ENCODE measurements at places on chromosomes 5 and 9.

DNA sequence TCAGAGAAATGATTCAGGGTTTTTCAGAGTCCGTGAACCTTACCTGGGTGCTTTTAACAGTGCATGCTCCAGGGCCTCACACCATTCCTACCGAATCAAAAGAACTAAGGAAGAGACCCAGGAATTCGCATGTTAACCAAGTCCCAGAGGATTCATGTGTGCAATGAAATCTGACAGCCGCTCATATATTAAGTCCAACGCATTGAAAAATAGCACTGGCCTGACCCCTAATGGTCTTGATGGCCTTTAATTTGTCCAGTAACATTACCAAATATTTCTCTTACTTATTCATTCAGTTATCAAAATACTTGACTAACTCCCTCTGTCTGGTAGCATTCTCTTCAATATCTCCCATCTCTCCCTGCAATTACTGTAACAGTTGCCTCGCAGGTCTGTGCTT lies 55.0 kb upstream of the MARCHF11 start:
- H3K36me3 ChIP-seq, result no peaks in the 10 kb centered on the region
- DNase-seq, result no peak
- H3K27ac ChIP-seq, result no peak overlapping the region
- no peaks in the 10 kb centered on the region for H3K4me1 ChIP-seq
- no peak overlapping the region for H3K4me3 ChIP-seq

- no peaks in the 10 kb centered on the region for H3K27me3 ChIP-seq
- no peak overlapping the region for H3K4me3 ChIP-seq
- peaks cover 3% of the 10 kb centered on the region for H3K4me1 ChIP-seq
- no peak for DNase-seq
Measured at GRCh38 chr5:109484597-109484996, 74.8 kb upstream of the PJA2 start.

GRCh38 chr9:101269591-101270283 lies 115.1 kb downstream of the BAAT start:
- no peaks in the 10 kb centered on the region for H3K27me3 ChIP-seq
- no peak overlapping the region for H3K27ac ChIP-seq
- DNase-seq, result no peak
- no peak overlapping the region for H3K4me3 ChIP-seq
- H3K4me1 ChIP-seq, result no peaks in the 10 kb centered on the region

DNA sequence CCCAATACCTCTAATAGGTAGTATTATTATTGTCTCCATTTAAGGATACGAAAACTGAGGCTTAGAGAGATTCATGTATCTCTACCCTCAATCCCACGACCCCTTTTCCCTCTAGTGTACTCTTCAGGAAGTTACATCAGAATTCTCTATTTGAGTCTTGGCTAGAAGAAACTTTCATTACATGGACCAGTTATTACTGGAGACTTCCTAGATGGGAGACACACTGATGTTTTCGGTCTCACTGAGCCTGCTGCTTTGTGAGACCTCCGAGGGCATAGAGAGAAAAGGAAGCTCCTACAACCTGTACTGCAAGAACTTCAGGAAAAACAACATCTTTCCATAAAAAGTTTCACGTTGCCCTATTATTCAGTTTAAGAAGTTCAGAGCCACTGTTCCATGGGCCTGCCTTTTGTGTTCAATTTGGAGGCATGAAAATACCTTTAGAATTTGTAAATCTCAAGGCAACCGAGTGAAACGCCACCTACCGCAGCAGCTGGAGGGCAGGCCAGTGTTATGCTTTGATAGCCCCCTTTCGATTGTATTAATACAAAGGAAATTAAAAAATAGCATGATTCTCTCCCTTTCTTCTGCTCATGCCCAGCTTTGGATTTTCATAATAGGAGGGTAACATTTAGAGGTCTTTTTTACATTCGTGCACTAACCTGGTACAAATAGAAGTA lies 223.3 kb downstream of the EBF1 start:
- H3K4me3 ChIP-seq, result no peak overlapping the region
- H3K27me3 ChIP-seq, result no peaks in the 10 kb centered on the region
- peak overlapping the region; percentile 60 for H3K27ac ChIP-seq
- no peak for DNase-seq

DNA sequence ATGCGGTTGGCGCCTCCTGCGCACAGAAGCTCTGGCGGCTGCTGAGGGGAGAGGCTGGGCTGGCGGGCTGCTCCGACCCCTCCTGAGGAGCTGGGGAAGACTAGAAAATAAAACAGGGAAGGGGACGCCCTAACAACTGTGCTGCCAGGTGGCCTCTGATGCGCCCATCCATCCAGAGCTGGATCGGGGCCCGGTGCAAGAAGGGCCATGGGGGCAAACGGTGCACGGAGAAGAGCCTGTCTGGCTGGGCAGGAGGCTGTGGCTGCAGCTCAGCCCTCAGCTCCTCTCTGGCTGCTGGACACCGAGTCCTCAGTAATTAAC lies 21.0 kb upstream of the MRNIP start:
- H3K4me1 ChIP-seq, result no peaks in the 10 kb centered on the region
- no peaks in the 10 kb centered on the region for H3K27me3 ChIP-seq
- no peak for DNase-seq
- peaks cover 90% of the 10 kb centered on the region for H3K36me3 ChIP-seq

DNA sequence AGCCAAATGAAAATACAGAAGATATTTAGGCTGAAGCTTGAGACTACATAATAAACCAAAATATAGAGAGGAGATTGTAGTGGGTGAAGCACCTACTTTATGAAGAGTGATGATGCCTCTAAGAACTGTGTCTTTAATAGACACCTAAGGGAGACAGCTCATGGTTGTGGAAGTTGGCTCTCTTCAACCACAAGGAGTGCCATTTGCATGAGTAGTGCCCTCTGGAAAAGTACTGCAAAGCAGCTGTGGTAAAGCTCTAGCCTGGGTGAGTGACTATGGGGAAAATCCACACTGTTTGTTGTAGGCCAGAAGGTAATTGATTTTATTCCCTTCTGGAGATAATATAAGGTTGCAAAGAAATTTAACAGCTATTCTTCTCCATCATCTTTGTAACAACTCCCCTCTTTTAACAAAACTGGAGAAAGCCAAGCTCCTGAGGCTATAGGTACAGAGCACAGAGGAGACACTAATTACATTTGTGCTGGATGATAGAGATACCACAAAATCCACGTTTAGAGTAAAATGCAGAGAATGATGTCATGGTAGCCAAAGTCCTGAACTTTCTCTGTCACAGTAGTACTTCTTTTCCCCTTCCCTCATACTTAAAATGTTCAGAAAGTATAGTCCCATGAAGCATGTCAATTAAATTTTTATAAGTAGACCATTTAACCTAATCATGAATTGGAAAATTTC lies 122.8 kb downstream of the STARD4 start:
- H3K4me3 ChIP-seq, result no peak overlapping the region
- no peaks in the 10 kb centered on the region for H3K27me3 ChIP-seq
- no peak overlapping the region for H3K27ac ChIP-seq
- no peaks in the 10 kb centered on the region for H3K36me3 ChIP-seq
- DNase-seq, result no peak

DNA sequence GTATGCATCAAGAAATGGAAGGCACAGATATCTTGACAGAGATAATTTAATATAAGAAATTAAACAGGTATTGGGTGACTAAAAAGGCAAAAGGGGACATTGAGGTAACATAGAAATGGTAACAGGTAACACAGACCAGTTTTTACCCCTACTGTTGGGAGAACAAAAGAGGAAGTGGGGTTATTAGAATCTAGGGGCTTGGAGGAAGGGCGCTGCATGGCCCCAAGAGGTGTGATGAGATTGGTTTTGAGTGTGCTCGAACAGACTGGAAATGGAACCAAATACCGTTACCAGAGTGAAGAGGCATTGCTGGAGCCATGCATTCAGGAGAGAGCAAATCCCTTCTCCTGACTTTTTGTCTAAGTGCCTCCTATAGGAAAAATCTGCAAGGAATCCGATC lies 193.9 kb downstream of the ALDH1A1 start:
- H3K36me3 ChIP-seq, result no peaks in the 10 kb centered on the region
- no peak overlapping the region for H3K27ac ChIP-seq
- H3K27me3 ChIP-seq, result no peaks in the 10 kb centered on the region
- DNase-seq, result no peak
- no peaks in the 10 kb centered on the region for H3K4me1 ChIP-seq
- H3K4me3 ChIP-seq, result no peak overlapping the region

- no peak for DNase-seq
- H3K36me3 ChIP-seq, result no peaks in the 10 kb centered on the region
- H3K4me3 ChIP-seq, result no peak overlapping the region
- H3K27me3 ChIP-seq, result no peaks in the 10 kb centered on the region
- H3K27ac ChIP-seq, result no peak overlapping the region
Measured at GRCh38 chr9:32930486-32930885, 70.9 kb downstream of the APTX start.

- no peaks in the 10 kb centered on the region for H3K36me3 ChIP-seq
- no peaks in the 10 kb centered on the region for H3K4me1 ChIP-seq
- no peak for DNase-seq
- H3K27ac ChIP-seq, result no peak overlapping the region
- no peaks in the 10 kb centered on the region for H3K27me3 ChIP-seq
Measured at GRCh38 chr5:38400365-38400764, 142.0 kb downstream of the EGFLAM start.

GRCh38 chr9:124698265-124698664 lies 72.8 kb downstream of the NR6A1 start:
- no peaks in the 10 kb centered on the region for H3K4me1 ChIP-seq
- H3K27ac ChIP-seq, result no peak overlapping the region
- no peaks in the 10 kb centered on the region for H3K36me3 ChIP-seq
- H3K27me3 ChIP-seq, result no peaks in the 10 kb centered on the region
- H3K4me3 ChIP-seq, result no peak overlapping the region

GRCh38 chr5:166045961-166046360 lies 2245.5 kb upstream of the WWC1 start:
- H3K27ac ChIP-seq, result no peak overlapping the region
- no peaks in the 10 kb centered on the region for H3K36me3 ChIP-seq
- no peaks in the 10 kb centered on the region for H3K4me1 ChIP-seq
- no peak overlapping the region for H3K4me3 ChIP-seq

- H3K4me3 ChIP-seq, result no peak overlapping the region
- no peak for DNase-seq
- H3K4me1 ChIP-seq, result no peaks in the 10 kb centered on the region
- no peak overlapping the region for H3K27ac ChIP-seq
- H3K27me3 ChIP-seq, result no peaks in the 10 kb centered on the region
Measured at GRCh38 chr5:86797677-86798076, 179.9 kb downstream of the COX7C start.

- no peak overlapping the region for H3K4me3 ChIP-seq
- DNase-seq, result no peak
- no peak overlapping the region for H3K27ac ChIP-seq
- no peaks in the 10 kb centered on the region for H3K4me1 ChIP-seq
- H3K36me3 ChIP-seq, result no peaks in the 10 kb centered on the region
- H3K27me3 ChIP-seq, result no peaks in the 10 kb centered on the region
Measured at GRCh38 chr5:125186911-125187375, 440.5 kb upstream of the ZNF608 start.

GRCh38 chr5:61817472-61818326 lies 485.6 kb downstream of the ZSWIM6 start:
- no peak overlapping the region for H3K4me3 ChIP-seq
- no peaks in the 10 kb centered on the region for H3K36me3 ChIP-seq
- no peaks in the 10 kb centered on the region for H3K4me1 ChIP-seq
- H3K27me3 ChIP-seq, result no peaks in the 10 kb centered on the region
- H3K27ac ChIP-seq, result no peak overlapping the region

- no peak for DNase-seq
- H3K27ac ChIP-seq, result peak overlapping the region; percentile 87
- H3K4me3 ChIP-seq, result no peak overlapping the region
- H3K36me3 ChIP-seq, result no peaks in the 10 kb centered on the region
Measured at GRCh38 chr9:95771556-95772246, 103.8 kb upstream of the ERCC6L2 start.

GRCh38 chr9:11063263-11063662 lies 450.5 kb upstream of the PTPRD start:
- H3K36me3 ChIP-seq, result no peaks in the 10 kb centered on the region
- H3K4me3 ChIP-seq, result no peak overlapping the region
- H3K27ac ChIP-seq, result no peak overlapping the region
- DNase-seq, result no peak
- no peaks in the 10 kb centered on the region for H3K4me1 ChIP-seq

DNA sequence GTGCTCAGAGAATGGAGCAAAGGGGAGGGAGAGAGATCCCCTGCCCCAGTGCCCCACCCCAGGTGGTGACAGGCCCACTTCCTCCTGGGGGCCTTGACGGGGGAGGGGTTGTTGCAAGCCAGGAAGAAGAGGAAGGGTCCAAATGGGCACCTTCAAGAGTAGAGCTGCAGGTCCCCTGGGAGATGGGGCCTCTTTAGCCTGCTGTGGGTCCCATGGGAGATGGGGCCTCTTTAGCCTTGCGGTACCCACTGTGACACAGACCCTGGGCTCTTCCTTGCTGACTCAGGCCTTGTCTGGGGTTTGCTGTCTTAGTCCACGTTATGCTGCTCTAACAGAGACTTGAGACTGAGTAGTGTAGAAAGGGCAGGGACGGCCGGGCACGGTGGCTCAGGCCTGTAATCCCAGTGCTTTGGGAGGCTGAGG lies 9.6 kb upstream of the TOR4A start:
- peaks cover 62% of the 10 kb centered on the region for H3K36me3 ChIP-seq
- H3K4me1 ChIP-seq, result peaks cover 30% of the 10 kb centered on the region
- no peak overlapping the region for H3K4me3 ChIP-seq
- H3K27ac ChIP-seq, result no peak overlapping the region

GRCh38 chr9:4603830-4604229 lies 58.3 kb upstream of the PLPP6 start:
- H3K36me3 ChIP-seq, result no peaks in the 10 kb centered on the region
- no peaks in the 10 kb centered on the region for H3K27me3 ChIP-seq
- H3K4me1 ChIP-seq, result no peaks in the 10 kb centered on the region
- H3K4me3 ChIP-seq, result no peak overlapping the region

DNA sequence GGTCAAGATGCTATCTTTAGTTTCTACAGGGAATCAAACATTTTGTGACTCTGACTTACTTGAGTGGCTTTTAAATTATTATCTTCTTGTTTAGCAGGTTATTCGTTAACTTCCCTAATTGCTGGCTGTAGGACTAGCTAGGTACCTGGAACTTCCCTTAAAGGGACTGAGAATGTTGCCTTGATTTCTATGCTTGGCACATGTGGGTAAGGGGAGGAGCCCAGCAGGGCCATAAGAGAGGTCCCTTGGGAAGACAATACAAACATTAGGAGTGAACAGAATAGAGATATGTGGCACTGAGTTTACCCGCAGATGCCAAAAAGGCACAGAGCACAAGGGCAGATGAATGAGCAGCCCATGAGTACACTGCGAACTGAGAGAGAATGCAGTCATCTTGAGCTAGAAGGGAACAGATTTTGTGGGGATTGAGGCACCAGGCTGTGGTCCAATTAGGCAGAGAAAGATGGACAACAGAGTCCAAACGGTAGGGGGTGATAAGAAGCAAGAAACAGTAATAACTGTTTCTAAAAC lies 9.8 kb downstream of the CKMT2 start:
- H3K27ac ChIP-seq, result peak overlapping the region; percentile 55
- H3K36me3 ChIP-seq, result no peaks in the 10 kb centered on the region
- H3K4me1 ChIP-seq, result peaks cover 57% of the 10 kb centered on the region
- H3K4me3 ChIP-seq, result no peak overlapping the region

GRCh38 chr5:140244525-140245025 lies 58.3 kb downstream of the PFDN1 start:
- DNase-seq, result peak; percentile 93
- H3K27ac ChIP-seq, result no peak overlapping the region
- peaks cover 7% of the 10 kb centered on the region for H3K36me3 ChIP-seq
- H3K27me3 ChIP-seq, result no peaks in the 10 kb centered on the region
- H3K4me3 ChIP-seq, result no peak overlapping the region
- H3K4me1 ChIP-seq, result peaks cover 49% of the 10 kb centered on the region
